ENCODE measurements at places on chromosomes 2 and 18.

DNA sequence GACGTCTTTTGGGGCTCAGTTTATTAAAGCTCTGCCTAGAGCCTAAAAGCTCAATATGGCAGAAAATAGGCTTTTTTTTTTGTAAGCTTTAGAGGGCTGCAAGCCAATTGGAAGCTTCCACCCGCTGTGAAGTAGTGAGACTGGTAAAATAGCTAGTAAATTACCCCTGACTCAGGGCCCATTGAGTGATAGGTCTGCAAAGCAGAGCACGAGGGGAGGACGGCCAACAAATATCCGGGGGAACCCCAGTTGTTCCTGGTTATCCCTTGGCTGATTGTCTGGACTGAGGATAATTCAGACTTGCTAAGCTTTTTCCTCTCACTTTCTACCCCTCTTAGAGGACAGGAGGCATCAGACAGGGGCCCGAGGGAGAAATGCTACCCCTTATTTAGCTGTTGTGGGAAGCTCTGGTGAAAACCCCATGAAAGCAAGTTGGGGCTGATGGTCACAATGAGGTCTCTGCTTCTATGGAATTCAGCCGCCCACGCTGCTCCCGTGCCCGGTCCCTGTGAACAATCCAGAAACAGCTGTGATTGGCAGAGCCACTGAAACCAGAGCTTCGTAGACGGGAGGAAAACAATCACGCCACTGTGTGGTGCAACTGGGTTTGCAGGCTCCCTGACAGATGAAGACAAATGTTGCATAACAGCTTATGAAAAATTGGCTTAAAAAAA is 141.9 kb upstream of the LGALSL start:
- DNase-seq, result peak; percentile 82

DNA sequence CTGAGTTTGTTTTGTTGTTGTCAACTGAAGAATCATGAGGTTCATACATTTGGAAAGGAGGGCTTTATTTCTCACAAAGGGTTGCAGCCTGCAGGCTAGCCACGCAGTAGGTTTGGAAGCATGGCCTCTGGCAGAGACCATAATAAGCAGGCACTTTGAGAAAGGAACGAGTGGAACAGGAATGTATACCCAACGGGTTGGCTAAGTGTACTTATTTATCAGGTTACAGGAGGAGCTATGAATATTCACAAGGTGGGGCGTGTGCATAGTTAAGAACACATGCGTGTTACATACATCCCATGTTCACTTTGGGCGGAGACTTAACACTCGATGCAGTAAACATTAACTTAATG is 30.1 kb upstream of the SH3RF3 start:
- no peak for DNase-seq

DNA sequence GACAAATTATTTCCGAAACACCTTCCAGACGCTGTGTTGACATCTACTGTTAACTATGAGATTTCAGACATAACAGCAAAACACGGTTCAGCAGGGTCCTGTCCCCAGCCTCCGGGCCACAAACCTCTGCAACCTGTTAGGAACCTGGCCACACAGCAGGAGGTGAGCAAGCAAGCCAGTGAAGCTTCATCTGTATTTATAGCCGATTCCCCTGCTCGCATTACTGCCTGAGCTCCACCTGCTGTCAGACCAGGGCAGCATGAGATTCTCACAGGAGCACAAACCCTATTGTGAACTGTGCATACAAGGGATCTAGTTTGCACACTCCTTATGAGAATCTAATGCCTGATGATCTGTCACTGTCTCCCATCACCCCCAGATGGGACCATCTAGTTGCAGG is 31.1 kb downstream of the NDUFA10 start:
- no peak for DNase-seq

GRCh38 chr2:134792186-134792585 is 46.2 kb upstream of the ACMSD start:
- no peak for DNase-seq

Measured in NCI-H1694 (cell line).